ENCODE measurements at places on chromosomes 12 and 14.

GRCh38 chr14:103684471-103684870 is 30.8 kb downstream of the XRCC3 start:
- DNase-seq: no peak

GRCh38 chr12:106113824-106114446 is 24.8 kb downstream of the NUAK1 start:
- peak; percentile 52 for DNase-seq

GRCh38 chr12:49678711-49679110 is 28.5 kb downstream of the FMNL3 start:
- DNase-seq: no peak

GRCh38 chr12:24386836-24387235 is 437.4 kb upstream of the SOX5 start:
- DNase-seq: no peak

DNA sequence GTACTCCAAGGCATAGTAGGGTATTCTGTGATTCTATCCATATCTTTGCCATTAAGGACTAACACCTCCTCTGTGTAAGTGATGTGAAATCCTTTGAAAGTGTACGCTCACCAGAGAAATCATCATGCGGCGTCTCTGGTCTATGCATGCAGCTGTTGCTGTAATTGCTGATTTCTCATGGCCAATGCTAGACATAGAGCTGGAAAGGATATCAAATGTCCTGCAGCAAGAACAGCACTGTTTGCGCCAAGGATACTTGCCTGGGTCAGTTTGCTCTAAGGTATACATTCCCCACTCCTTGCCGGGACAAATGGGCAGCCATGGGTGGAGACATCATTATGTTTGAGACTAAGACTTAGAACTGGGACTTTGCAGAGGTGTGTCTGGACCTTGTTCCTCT is 896.4 kb downstream of the BCL11B start:
- DNase-seq: no peak

DNA sequence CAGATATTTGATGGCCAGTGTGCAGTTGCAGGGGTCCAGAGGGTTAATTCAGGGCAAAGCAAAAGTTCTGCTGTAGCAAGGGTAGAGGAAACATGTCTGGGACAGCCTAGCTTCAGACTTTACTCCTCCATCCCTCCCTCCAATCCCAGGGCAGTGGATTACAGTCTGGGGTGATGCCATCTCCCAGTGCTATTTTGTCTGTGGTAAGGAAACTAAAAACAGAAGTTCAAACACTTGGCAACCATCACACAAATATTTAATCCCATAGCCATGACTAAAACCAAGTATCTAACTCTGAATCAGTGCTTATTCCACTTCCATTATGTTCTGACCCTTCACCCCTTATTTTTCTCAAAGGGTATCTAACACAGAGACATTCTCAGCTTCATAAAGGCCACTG is 61.8 kb downstream of the PIK3C2G start:
- DNase-seq: peak; percentile 47

GRCh38 chr12:11758510-11759493 is 109.3 kb downstream of the ETV6 start:
- no peak for DNase-seq

DNA sequence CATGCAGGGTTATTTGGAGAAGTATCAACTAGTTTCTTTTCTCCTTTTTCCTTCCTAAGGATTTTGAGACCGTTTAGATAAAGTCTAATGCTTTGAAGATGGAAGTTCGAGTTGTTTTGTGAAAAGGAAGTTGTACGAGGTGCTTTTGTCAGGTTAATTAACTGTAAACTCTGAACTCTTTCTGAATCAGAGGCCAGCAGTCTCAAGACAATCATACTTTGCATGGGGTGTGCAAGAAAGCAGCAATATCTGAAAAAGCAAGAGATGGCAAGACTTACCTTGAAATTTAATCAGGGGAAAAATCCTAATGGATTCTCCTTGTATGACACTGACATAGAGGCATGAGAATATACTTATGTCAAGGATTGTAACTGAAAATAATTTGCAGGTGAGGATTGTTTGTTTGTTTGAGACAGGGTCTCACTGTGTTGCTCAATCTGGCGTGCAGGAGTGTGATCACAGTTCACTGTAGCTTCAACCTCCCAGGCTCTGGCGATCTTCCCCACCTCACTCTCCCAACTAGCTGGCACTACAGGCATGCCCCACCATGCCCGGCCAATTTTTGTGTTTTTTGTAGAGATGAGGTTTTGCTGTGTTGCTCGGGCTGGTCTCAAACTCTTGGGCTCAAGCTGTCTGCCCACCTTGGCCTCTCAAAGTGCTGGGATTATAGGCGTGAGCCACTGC is 170.2 kb upstream of the HMGA2 start:
- no peak for DNase-seq

GRCh38 chr12:109451400-109451799 is 25.7 kb downstream of the KCTD10 start:
- no peak for DNase-seq

DNA sequence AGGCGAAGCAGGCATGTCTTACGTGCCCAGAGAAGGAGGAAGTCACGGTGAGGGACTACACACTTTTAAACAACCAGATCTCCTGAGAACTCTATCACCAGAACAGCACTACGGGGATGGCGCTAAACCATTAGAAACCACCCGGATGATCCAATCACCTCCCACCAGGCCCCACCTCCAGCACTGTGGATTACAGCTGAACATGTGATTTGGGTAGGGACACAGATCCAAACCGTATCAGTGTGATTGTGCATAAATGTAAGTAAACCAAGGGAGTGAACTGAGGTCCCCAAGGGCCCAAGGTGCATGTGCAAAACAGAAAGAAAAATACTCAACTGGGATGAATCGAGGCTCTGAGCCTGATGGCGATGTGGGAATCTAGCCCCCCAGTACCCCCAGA is 134.2 kb downstream of the DICER1 start:
- no peak for DNase-seq

GRCh38 chr14:64821651-64822050 is 58.1 kb downstream of the SPTB start:
- DNase-seq: no peak

GRCh38 chr14:101926620-101927019 is 37.8 kb upstream of the DYNC1H1 start:
- no peak for DNase-seq

DNA sequence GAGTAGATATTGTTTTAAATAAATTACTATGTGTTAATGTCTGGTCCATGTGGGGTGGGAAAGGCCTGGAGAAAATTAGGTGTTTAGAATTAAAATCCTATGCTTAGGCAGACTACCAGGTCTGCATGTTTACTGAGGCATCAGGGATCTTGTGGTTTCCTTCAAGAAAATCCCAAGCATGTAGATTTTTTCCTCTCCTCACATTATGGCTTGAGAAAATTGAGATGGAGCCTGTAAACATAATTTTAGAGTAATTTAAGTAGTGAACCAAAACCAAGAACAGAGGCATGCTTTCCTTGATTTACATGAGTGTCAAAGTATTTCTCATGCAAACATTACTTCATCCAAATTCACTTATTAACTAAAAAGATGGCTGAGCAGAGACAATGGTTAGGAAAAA is 823.7 kb downstream of the AACS start:
- DNase-seq: no peak

GRCh38 chr14:95192311-95192710 is 35.0 kb upstream of the DICER1 start:
- no peak for DNase-seq

GRCh38 chr12:15253990-15254389 is 32.8 kb upstream of the RERG start:
- no peak for DNase-seq

- peak; percentile 74 for DNase-seq
Measured at GRCh38 chr14:24425704-24426103, 3.8 kb downstream of the CBLN3 start.

DNA sequence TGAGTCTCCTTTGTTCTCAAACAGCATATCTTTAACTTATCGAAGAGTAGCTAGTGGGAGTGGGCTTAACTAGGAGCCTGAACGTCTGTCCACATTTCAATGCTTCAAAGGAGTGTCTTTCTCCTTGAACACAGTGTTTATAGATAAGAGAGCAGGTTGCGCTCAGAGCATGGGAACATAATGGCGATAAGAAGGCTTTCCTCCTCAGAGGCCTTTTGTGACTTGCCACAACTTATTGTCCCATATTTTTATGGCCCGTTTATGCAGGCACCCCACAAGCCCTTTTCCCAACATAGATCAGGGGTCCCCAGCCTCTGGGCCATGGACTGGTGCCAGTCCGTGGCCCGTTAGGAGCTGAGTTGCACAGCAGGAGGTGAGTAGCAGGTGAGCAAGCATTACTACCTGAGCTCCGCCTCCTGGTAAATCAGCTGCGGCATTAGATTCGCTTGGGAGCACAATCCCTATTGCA is 2.6 kb upstream of the DDX47 start:
- no peak for DNase-seq

DNA sequence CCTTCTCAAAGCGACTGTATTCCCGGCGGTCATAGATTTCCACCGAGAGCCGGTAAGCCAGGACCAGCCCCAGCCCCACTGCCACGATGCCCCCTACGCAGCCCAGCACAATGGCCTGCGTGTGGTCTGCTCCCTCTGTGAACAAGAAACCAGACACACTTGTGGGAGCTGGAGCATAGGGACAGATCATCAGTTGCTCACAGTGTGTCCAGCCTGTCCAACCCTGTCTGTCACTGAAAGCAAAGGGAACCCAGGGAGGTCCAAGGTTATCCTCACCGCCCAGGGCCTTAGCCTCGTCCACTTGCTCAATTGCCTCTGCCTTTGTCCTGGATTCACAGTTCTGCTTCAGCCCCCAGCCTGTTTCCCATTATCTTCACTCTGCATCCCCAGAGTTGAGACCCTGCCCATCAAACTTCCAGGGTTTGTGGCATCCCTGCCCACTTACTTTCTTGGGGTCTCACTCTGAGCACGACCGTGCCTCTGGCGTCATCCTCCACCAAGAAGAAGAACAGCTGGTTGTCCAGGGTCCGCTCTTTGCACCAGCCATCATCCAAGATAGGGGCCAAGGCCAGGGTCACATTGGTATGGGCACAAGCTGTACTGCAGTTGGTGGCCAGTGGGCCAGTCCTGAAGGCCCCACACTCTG is 11.3 kb upstream of the CSAD start:
- no peak for DNase-seq

GRCh38 chr14:70754991-70755390 is 54.3 kb downstream of the MAP3K9 start:
- no peak for DNase-seq

- DNase-seq: no peak
Measured at GRCh38 chr12:104234926-104235499, 19.4 kb downstream of the TXNRD1 start.

- peak; percentile 11 for DNase-seq
Measured at GRCh38 chr14:57244106-57244505, 24.6 kb downstream of the EXOC5 start.

- DNase-seq: no peak
Measured at GRCh38 chr12:66638666-66639065, 40.2 kb downstream of the GRIP1 start.

- no peak for DNase-seq
Measured at GRCh38 chr12:31584782-31585181, 6.2 kb downstream of the DENND5B start.

DNA sequence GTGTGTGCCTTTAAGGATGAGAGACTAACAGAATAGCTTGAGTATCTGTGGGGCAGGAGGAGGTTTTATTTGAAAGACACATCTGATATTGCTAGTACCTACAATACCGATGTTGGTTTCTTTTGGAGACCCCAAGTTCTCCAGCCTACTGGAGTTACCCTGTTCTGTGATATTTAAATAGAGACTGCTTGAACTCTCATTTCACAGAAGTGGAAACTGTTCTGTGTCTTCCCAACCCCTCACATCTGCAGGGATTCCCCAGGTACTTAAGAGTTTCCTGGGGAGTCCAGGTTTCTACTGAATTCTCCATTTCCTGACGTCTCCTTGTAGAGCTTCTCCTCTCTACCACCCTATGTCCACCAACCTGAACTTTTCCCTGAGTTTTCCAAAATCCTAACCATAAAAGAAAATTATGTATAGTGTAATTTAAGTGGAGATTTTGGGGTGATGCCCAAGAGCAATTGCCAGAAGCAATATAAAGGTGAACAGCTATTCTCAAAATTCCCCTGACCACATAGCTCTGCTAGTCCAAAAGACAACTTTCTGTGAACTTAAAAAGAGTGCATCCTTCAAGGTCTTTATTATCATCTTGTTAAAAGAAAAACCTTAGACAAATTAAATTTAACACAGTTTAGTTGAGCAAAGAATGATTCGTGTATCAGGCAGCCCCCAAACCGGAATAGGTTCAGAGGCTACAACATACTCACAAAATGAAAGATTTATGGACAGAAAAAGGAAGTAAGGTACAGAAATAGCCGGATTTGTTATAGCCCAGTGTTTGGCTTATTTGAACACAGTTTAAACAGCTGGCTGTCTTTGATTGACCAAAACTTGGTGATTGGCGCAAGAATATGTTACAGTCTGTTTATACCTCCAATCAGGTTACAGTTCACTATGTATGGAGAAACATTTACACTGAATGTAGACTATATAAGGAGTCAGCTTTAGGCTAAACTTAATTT is 373.4 kb downstream of the NUAK1 start:
- DNase-seq: no peak

Data from GM03348 (cell line).